Renal cortical epithelial cell (primary cell): ENCODE measurements at places on chromosomes 16 and 17. TPM values are rescaled to one million over a fixed set of nuclear protein-coding genes. Genes with fewer than 3 reads are reported as not detected.

The ASPA gene
- total RNA-seq = 0.20 and 0.87 TPM in 2 replicates

The AARSD1 gene
- total RNA-seq = 18.4 and 19.4 TPM in 2 replicates

The HOXB1 gene
- total RNA-seq = not detected in 2 replicates

The ASIC2 gene
- 2.1 and 13.6 TPM in 2 replicates for total RNA-seq

The AKAP10 gene
- 25.2 and 35.7 TPM in 2 replicates for total RNA-seq
